NCI-H82 (cell line): ENCODE measurements at places on chromosomes 1 and 21.

DNA sequence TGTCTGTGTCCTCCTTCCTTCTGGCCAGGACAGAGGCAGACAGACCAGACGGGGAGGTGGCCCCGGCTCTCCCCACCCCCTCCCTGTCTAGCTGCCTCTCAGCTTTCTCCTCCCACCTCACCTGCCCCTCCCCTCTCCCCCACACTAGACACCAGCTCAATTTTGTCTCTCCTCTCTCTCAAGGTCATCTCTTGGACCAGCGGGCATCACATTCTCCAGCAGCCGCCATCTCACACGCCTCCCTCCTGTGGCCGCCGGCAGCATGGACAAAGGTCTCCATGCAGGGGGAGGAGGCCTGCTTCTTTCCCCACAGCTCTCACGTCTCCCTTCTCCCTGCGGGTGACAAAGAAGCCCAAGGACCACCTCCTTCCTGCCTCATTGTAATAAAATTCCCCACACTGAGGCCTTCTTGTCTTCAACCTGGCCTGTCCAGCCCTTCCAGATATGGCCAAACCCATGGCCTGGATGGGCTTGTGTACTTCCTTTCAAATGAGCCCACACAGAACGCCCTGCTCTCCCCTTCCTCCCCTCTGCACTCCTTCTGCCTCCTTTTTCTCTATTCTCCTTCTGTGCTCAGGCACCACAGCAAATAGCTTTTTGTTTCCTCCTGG, 14.6 kb downstream of the OPTC start:
- DNase-seq, result peak; percentile 31

DNA sequence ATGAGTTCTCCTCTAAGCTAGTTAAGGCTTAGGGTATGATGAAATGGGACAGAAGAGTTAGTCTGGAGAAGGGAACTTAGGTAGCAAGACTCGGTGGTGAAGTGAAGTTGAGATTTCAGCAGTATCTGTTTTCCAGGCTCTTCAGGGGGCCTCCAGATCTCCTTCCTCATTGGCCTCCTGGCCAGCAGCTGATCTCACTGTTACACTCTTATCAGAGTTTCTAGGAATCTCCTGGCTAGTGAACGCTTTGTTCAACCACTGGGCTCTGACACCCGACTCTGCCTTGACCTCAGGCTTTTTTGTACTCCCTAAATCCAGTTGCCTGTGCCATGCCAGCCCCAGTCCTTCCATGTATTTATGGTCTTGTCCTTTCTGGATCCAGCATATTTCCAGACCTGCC, 311.0 kb downstream of the ASTN1 start:
- no peak for DNase-seq

DNA sequence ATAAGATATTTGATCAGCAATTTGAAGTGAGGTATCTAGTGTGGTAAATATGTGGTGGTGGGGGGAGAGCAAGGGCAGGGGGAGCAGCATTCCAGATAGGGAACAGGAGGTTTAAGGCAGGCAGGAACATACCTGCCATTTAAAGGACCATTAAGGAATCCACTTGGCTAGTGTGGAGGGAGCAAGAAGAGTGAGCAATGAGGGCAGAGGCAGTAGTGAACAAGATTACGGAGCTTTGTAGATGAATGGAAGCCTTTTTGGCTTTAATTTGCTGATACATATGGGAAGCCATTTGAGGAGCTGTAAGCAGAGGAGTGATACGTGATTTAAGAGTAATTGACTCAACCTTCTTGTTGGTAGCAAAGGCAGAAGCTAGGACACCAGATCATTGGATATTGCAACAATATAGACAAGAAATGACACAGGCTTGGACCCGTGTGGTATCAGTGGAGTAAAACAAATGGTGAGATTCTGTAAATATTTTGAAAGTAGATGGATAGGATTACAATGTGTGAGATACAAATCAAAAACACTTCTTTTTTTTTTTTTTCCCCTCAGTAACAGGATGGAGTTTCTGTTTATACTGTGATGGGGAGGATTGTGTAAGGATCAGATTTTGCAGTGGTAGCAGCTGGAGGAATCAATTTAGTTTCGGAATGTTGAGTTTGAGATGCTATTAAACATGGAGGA, 73.8 kb upstream of the B3GALT2 start:
- DNase-seq, result no peak

DNA sequence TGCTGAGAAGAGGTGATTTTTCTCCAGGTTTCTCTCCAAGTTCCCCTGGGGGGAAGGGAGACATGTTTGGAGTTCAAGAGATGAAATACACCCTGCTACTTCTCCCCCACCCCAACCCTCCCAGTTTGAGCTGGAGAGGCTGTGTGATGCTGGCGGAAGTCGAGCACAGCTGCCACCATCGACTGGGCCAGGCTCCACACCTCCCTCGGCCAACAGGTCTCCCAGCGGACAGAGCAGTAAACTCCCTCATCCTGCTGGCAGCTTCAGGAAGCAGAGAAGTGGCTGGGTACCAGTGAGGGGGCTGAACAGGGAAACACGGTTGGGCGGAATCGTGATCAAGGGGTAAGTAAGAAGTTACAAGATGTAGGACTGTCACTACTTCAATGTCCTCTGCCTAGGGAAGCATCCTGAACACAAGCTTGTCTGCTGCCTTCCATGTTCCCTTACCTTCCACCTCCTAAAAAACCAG, 6.6 kb upstream of the NHLH1 start:
- DNase-seq, result peak; percentile 27

GRCh38 chr1:215710899-215711225, 143.8 kb downstream of the KCTD3 start:
- DNase-seq, result no peak

GRCh38 chr1:55252942-55253589, 37.9 kb upstream of the USP24 start:
- no peak for DNase-seq

DNA sequence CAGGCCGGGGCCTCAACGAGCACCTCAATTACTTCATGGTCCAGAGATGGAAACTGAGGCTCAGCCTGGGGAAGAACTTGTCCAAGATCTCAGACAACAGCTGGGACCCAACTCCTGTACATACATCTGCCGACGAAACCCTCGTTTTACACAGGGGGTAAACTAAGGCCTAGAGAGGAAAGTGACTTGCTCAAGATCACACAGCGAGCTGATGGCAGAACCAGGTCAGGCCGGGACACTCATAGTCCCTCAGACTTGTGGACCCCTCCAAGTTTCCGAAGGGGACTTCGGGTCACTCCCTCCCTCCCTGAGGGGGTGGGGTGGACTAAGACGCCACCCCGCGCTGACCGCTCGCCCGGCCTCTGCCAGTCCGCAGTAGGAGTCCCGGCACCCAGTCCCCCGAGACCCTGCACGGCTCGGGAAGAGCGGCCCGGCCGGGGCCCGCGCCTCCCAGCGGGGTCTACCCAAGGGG, 430 bp downstream of the WASF2 start:
- peak; percentile 71 for DNase-seq

DNA sequence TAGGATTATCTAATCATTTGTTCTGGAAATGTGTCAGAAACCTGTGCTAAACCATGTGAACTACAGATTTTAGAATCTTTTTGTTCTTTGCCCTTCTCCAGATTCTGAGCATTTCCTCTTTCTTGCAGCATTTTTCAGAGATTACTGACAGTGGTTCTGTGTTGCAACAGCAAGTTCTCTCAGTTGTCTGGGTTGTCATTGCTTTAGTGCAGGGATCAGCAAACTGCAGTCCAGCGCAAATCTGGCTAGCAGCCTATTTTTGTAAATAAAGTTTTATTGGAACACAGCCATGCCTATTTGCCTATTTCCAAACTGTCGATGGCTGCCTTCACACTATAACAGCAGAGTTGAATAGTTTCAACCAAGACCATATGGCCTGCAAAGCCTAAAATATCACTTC, 66.3 kb upstream of the LRRC8D start:
- DNase-seq, result no peak

GRCh38 chr21:43347461-43348169, 79.3 kb downstream of the SIK1 start:
- DNase-seq, result no peak

DNA sequence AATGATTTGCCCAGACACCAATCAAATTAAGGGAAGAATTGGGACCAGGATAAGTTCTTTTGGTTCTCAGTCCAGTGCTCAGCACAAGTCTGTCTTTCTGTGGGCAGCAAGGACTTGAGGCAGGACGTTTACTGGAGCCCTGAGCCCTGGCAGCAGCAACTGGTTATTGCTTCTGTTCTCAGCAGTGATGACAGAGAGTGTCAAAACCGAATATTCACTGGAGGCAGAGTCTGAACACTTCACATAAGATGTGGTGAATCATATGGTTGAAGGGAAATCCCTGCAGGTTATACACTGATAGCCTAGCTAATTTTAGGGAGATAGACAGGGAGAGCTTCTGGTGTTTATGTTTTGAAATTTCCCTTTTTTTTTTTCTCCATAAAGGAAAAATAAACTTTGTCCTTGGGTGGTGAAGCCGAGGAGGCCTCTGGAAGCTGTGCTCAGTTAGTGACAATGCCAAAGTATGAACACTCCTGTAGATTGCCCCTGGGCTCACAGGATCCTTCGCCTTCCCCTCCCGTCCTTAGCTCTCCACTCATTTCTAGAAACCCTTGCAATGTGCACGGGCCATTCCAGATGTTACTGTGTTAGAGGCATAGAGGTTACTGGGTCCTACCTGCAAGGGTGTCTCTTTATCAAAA, 26.3 kb upstream of the TSPAN2 start:
- DNase-seq, result no peak

GRCh38 chr1:28050776-28051175, 37.6 kb downstream of the EYA3 start:
- DNase-seq, result no peak

GRCh38 chr21:39855595-39855994, 11.6 kb upstream of the PCP4 start:
- DNase-seq, result no peak

- DNase-seq, result no peak
Observed at GRCh38 chr1:17927952-17928351, 172.8 kb downstream of the ACTL8 start.

GRCh38 chr21:42308914-42309752, 6.1 kb downstream of the TFF3 start:
- no peak for DNase-seq

DNA sequence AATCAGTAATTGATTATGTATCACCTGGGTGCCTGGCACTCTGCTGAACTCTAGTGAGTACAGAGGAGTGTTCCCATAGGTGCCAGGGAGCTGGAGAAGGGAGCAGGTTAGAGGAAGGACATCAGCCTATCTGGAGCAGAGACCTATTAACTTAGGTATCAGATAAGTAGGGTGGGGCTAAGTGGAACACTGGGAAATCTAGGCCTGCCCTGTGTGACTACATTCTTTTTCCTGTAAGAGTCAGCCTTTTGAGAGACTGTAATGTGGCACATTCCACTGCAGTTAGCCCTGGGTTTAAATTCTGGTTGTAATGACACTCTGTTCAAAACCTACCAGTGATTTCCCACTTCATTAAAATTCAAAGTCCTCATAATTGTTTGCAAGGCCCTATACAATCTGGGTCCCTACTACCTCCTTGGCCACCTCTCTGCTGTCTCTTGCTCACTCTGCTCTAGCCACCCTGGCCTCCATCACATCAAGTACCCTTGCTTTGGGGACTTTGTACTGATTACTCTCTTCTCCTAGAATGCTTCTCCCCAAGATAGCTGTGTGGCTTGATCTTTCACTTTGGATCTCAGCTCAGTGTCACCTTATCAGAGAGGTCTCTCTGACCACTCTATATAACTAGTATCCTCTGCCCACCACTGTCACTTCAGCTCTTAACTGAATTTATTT, 12.9 kb downstream of the STX12 start:
- no peak for DNase-seq

GRCh38 chr1:93283496-93283895, 62.2 kb upstream of the DR1 start:
- no peak for DNase-seq

- peak; percentile 81 for DNase-seq
Observed at GRCh38 chr21:38219049-38219628, 37.7 kb upstream of the KCNJ15 start.

DNA sequence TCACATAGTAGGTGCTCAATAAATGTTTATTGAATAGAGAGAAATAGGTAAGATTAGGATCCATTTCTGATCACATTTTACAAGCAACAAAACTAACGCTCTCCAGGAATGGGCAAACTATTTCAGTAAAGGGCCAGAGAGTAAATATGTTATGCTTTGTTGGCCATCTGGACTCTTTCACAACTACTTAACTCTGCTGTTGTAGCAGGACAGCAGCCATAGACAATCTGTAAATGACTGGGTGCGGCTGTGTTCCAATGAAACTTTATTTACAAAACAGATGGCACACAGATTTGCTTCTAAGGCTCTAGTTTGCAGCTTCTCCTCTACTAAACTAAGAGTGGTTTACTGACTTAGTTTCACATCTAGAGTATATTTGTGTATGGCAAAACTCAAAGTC, 83.0 kb upstream of the BACH1 start:
- DNase-seq, result peak; percentile 87

GRCh38 chr1:3419415-3420204, 34.9 kb upstream of the ARHGEF16 start:
- no peak for DNase-seq

GRCh38 chr1:1541956-1542765, 1.7 kb upstream of the TMEM240 start:
- DNase-seq, result no peak

GRCh38 chr1:244339073-244339692, 112.5 kb downstream of the ADSS2 start:
- DNase-seq, result no peak

- DNase-seq, result no peak
Observed at GRCh38 chr1:99751877-99752504, 14.4 kb downstream of the FRRS1 start.

DNA sequence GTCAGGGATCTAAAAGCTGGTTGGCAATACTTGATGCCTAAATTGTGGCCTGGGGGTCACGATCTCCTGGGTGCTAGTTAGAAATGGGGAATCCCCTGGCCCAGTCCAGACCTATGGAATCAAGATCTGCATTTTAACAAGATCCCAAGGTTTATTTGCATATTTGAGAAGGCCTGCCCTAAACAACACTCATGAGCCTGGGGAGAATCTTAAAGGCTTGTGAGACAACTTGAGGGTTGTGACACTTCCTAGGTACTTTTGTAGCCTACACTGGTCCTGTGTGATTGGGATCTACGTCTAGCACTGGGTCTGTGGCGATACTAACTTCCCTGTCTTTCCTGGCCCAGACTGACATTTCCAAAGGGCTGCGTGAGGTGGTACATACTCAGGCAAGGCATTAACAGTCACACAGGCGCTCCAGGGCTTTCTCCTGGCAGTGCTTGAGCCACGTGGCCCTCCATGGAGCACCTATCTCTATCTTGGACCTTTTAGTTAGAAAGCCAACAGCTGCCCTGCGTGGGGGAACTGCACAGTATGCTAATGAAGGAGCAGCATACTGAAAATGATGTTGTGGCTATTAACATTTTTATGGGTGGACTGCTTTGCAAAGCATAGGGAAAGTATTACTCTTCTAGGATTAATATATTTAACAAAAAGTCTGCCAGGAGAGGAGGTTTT, 263.1 kb downstream of the ST6GALNAC3 start:
- no peak for DNase-seq

- DNase-seq, result no peak
Observed at GRCh38 chr1:217781056-217781455, 149.9 kb downstream of the SPATA17 start.

DNA sequence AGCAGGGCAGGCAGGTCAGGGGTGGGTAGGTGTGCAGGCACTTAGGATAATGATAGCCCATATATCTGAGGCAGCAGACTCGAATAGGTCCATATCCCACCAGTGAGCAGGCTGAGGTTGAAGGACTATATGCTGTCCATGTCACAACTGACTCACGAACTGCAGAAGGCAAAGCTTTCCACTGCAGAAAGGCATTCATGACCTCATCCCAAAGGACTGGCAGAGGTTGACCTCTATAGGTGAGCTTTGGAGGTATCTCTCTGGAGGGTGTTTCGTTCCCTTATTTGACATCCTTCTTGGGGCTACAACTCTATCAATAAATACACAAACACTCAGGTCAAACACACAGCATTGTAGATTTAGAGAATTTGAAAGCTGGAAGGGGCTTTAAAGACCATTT, 42.8 kb upstream of the MARK1 start:
- DNase-seq, result no peak

GRCh38 chr1:51234721-51235425, 1.2 kb upstream of the RNF11 start:
- peak; percentile 98 for DNase-seq
